ENCODE measurements at places on chromosomes 2 and 18.

- DNase-seq: peak; percentile 41
Observed at GRCh38 chr2:5915881-5916310, 223.7 kb downstream of the SOX11 start.

- no peak for DNase-seq
Observed at GRCh38 chr2:147989102-147989501, 31.4 kb downstream of the ORC4 start.

- peak; percentile 1 for DNase-seq
Observed at GRCh38 chr2:239271882-239272281, 128.9 kb downstream of the HDAC4 start.

DNA sequence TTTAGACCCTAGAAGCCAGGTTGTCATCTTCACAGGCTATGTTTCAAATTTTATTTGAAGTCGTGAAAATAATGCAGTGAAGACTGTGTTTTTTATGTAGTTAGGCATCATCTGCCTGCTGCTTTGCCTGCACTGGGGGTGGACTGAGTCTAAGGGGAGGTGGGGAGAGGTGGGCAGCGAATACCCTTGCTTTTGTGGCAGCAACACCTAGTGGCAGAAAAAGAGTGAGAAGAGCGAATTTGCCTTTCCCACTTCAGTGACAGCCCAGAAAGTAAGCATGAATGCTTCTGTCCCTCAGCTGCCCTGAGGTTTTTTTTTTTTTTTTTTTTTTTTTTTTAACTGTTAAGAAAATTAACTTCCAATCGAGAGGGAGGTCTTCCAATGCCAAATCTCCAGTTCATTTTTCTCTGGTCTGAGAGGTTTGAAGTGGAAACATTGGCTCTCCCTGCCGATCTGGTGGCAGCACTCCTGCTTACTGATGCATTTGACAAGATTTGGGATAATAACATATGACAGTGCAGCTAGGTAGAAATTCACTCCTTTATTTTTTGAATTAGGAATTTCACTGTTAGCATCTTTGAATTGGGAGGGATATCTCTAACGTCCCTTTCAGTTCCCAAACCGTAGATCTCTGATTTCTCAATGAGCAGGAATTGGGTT is 60.3 kb upstream of the LYPD6B start:
- DNase-seq: no peak

DNA sequence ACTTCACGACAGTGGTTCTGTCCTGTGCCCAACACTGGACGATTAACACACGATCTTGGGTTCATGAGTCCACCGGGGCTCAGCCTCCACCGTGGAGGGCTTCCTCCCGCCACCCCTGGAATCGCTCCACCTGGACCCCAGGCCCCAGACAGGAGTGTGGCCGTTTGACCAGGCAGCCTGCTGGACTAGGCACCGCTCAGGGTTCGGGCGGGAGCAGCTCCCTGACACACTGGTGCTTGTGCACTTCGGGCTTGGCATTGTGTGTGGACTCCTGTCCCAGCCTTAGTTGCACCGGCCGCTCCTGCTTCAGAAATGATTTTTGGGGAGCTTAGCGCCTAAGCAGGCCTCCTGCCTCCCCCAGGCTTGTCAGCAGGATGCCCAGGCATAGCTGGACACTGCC is 617.4 kb upstream of the SALL3 start:
- DNase-seq: no peak

DNA sequence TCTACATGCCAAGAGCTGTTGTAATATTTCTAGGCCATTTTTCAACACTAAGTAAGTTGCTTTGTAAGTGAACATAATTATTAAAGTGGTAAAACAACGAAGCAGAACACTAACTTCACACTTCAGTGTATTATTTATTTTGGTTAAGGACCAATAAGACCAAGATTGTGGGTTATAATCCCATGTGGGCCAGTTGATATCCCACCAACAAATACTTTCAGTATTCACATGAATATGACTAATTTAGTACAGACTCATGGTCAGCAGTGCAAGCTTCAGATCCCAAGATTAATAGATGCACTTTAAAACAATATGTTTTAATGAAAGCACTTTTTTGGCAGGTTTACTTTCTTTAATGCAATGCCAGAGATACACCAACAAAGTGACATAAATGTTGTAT is 154.3 kb downstream of the LCLAT1 start:
- DNase-seq: no peak

- peak; percentile 67 for DNase-seq
Observed at GRCh38 chr2:172972005-172972619, 103.5 kb upstream of the MAP3K20 start.

DNA sequence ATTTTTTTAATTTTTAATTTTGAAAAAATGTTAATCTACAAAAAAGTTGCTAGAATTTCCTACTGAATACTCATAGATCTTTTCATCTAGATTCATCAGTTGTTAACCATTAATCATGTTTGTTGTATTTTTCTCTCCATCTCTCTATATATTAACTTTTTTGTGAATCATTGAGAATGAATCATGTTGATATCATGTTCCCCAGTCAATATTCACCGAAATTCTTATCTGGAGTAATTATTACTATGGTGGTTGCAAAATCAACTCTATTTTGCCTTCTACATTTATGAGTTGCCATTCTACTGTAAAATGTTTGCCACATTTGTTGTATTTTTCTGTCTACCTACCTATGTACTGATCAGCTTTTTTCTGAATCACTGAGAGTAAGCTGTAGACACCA is 154.0 kb downstream of the SPP2 start:
- no peak for DNase-seq

DNA sequence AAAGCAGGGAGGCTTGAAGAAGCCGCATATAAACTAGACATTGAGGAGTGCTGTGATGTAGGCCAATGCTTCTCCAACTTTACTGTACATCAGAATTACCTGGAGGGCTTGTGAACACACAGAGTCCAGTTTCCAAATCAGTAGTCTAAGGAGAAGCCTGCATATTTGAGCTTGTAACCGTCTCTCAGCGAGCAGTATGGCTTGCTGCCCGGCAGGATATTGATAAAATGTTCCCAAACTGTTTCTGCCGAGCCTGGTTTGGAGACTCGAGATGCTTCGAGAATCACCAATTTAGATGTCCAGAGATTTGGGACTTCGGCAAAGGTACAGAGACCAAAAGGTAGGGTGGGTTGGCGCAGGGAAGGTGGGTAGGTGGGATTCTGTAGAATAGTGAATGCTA is 11.0 kb upstream of the RAB31 start:
- no peak for DNase-seq

- DNase-seq: no peak
Observed at GRCh38 chr2:63741884-63742579, 99.7 kb upstream of the UGP2 start.

DNA sequence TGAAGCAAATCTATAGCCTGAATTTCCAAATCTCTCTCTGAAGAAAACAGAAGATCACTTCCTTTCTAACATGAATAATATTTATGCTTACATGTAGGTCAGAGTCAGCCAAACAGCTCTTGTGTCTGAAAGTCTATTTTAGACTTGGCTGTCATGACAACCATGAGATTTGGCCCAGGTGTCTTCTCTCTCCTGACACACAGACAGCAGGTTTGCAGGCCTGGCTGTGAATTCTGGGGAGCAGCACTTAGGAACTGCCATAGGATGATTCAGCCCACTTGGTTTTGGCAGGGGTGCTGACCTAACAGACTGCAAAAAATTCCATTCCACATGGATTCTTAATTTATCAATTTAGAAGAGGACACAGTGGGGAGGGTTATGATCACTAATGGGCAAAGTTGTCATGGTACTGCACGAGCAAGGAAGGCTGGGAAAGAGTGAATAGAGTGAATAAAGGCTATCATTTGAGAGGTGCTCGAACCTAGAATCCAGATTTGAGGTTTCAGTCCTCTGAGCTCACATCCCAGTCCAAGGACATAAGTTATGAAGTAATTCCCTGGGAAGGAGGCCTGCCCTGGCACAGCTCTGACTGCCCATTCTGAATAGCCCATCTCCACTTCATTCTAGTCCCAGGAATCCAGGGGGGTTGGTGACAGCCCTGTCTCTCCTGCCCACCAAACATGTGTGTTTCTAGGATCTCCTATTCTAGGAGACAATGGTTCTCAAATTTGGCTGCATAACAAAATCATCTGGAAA is 453.9 kb upstream of the TRIB2 start:
- DNase-seq: peak; percentile 43

GRCh38 chr2:144325086-144325485 is 194.8 kb downstream of the ZEB2 start:
- no peak for DNase-seq

DNA sequence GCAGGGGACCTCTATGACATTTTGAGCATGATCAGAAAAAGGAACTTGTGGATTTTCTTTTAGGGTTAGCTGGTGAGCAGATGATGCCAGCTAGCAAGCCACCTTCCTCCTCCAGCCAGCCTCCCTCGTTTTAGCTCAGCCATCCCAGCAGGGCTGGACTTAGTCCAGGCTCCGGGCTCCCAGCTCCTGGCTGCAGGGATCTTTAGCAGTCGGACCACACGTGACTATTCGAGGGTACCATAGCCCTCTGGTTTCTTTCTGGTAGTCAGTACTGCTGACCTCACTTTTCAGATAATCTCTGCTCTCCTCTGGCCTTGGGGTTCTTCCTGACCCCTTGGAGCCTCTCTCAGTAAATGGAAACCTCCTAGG is 31.8 kb downstream of the NCK2 start:
- no peak for DNase-seq

GRCh38 chr2:61210332-61210981 is 48.5 kb downstream of the C2orf74 start:
- no peak for DNase-seq

DNA sequence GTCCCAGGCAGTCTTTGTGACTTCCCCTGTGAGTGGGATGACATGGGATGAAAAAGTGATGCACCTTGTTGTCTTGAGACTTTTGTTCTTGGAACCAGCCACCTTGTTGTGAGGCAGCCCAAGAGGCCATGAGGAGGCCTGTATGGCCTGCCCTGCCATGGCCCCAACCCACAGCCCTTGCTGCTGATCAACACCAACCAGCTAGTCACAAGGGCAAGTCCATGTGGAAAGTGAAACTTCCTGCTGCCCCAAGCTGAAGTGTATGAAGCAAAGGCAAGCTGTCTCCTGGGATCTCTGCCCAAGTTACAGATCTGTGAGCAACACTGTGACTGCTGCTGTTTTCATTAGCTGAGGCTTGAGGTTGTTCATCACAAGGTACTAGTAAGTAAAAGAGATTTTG is 21.6 kb downstream of the TMEM18 start:
- no peak for DNase-seq

DNA sequence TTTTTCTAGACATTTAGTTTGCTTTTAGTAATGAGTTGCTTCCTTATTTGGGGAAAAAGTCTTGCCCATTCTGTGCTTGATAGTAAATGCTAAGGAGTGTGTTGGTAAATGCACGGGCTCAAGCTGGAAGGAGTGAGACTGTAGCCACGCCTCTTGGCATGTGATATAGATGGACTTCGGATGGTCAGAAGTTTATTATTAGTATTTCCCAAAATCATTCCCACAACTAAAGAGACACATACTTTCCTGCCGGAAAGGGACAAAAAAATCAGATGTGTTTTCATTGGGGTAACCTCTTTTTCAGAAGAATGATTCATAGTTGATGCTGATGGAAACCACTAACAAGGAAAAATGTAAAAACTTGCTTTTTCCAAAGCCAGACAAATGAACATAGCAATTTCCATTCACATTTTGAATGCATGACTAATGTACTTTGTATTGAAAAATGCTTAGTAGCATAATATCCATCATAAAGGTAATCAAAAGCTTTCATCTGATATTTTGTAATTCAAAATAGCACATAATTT is 133.2 kb downstream of the ZNF532 start:
- DNase-seq: no peak

GRCh38 chr2:101873543-101873942 is 118.2 kb upstream of the IL1R2 start:
- no peak for DNase-seq

DNA sequence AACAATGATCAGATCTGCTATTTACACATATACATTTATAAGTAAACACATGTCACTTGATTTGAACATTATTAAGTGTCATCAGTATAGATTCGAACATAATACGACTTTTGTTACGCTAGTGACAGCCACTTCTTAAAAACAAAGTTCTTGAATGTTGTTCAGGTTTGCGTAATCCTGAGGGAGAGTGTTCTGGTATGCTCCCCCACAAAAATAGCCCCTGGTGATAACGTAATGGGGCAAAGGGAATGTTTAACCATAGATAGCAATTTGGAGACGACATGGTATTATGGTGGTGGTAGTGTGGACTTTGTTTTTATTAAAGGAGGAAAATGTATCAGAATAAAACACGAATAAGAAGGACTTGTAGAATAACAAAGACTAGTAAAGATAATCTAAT is 90.6 kb downstream of the PLEKHM3 start:
- DNase-seq: no peak

GRCh38 chr2:98149333-98149697 is 62.3 kb downstream of the VWA3B start:
- peak; percentile 75 for DNase-seq

GRCh38 chr18:32879497-32879896 is 106.7 kb upstream of the KLHL14 start:
- DNase-seq: no peak

DNA sequence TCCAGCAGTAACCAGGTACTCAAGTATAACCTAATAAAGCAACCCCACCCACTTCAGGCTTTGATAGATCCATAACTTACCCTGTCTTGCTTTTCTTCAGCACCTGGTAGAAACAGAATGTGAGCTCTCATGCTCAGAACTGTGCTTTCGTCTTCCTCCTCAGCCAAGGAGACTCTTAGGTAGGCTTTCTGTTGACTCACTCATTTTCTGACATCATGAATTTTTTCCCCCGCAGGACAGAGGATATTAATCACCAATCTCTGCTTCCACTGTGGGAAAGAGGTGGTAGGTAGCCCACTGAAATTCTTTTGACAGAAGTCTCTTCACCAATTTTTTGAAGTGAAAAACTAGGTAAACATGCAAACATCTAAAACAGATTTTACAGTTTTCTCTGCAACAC is 241.2 kb upstream of the KCNJ3 start:
- no peak for DNase-seq

DNA sequence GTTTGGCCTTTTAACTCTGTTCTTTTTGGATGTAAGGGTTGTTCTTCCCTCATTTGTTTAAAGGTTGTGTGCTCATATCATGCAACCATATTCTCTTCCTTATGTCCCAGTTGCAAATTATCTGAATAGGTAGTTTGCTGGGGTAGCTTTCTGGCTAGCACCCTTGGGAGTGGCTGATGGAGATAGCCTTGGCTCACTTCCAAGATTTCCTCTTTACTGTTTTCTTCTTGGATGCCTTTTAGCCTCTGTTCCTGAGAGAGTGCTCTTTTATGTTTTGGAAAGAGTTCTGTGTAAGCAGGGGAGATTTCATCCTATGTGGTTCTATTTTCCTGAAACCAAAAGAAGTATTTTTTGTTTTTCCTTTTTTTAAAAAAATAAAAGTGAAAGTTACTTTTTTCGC is 25.4 kb downstream of the USP14 start:
- DNase-seq: no peak

DNA sequence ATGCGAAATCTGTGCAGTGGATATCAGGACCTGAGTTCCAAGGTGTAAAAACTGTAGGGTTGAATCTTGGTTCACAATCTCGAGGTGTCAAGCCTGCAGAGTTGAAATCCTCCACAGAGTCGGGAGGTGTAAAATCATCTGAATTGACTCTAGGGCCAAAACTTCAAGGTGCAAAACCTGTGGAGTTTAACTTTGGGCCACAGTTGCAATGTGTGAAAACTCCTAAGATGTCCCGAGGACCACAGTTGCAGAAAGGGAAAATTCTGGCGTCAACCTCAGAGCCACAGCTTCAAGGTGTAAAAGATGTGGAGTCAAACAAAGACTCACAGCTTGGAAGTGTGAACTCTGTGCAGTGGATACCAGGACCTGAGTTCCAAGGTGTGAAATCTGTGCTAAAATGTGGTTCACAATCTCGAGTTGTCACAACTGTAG is 9.8 kb upstream of the ZNF512 start:
- DNase-seq: no peak

All from body of pancreas (tissue), 4 donors.